ENCODE measurements at places on chromosomes 5 and 9.
A peak's percentile ranks its signal among the peaks of the same experiment; 100 is the strongest.

- no peak for DNase-seq
Observed at GRCh38 chr5:103927739-103928138, 365.1 kb upstream of the NUDT12 start.

DNA sequence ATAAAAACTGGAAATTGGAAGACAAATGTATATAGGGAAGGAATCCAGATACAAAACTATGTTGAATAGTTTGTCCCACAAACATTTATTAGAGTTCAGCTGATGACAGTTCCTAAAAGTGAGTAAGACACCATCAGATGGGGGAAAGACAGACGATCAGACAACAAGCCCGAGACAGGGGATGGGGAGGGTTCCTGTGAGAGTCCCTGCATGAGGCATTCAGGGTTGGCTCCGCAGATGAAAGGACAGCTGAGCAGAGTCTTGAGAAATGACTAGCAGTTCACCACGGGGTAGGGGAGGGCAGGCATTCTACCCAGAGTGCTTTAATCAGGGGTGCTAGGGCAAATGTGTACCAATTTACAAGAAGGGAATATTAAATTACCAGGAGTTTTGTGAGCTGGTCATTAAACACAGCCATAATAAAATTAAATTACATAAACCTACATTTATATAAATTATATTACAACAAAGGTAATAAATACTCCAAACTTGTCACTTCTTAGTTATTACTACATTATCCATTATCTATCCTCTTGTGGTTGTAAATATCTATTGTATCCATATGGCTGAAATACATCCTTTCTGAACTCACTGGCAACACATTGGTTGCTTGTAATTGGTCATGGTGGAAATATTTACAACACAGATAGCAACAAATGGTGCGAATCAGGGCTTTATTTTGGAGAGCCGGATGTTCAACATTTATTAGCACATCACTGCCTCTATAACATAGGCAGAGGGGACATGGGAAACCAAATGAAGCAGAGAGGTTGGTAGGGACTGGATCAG lies 27.8 kb downstream of the TNFSF15 start:
- DNase-seq: no peak

DNA sequence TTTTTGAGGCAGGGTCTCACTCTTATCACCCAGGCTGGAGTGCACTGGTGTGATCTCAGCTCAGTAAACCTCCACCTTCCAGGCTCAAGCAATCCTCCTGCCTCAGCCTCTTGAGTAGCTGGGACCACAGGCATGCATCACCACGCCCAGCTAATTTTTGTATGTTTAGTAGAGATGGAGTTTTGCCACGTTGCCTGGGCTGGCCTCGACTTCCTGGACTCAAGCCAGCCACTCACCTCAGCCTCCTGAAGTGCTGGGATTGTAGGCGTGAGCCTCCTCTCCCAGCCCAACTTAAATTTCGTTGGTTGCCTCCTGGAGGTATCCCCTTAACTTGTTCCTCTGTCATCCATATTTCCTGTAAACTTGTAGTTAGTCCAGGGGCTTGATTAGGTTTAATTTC lies 47.2 kb downstream of the RAB24 start:
- DNase-seq: no peak

DNA sequence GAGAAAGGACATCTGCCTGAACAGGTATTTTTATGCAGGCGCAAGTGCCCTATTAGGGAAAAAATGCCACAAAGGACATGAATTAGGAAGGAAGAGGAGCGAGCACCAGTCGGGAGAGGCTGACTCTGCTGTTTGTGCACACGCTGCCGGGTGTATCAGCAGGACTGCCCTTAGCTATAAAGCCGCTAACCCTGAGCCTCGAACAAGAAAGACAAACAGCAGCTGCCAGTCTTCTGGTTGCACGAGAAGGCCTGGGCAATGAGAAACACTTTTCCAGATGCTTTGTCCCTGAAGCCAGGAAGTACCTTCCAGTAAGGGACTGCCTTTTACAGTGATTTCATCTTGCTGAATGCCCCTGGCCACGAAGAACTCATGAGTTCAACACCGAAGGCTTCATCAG lies 12.6 kb downstream of the QSOX2 start:
- DNase-seq: no peak

GRCh38 chr5:83204651-83205050 lies 127.3 kb downstream of the XRCC4 start:
- DNase-seq: no peak

GRCh38 chr5:175162036-175162435 lies 281.9 kb downstream of the DRD1 start:
- no peak for DNase-seq

DNA sequence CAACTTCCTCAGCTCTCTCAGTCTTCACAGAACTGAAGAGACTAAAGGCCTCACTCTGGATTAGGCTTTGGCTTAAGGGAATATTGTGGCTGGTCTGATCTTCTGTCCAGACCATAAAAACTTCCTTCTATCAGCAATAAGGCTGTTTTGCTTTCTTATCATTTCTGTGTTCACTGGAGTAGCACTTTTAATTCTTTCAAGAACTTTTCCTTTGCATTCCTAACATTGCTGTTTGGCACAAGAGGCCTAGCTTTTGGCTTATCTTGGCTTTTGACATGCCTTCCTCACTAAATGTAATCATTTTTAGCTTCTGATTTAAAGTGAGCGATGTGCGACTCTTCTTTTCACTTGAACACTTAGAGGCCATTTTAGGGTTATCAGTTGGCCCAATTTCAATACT lies 88.7 kb upstream of the ACOT12 start:
- DNase-seq: no peak

DNA sequence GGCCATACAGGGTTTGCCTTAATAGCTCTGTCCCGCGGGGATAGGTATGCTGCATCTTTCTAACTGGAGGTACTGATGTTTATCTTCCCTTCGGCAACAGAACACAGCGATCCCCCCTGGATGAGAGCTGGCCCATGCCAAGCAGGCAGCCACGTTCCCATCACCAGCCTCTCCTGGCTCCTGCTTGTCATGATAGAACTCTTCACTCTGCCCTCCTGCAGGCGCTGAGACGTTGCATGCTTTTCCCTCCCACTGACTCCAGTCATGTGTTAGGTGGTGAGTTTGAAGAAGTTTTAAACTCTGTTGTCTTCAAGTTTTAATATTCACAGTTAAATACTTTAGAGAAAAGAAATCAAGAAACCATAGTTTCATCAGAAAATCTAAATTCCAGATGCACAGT lies 60.0 kb downstream of the MED27 start:
- DNase-seq: no peak

GRCh38 chr5:1552521-1553255 lies 28.9 kb upstream of the LPCAT1 start:
- peak; percentile 87 for DNase-seq

GRCh38 chr5:23506329-23507236 lies 826 bp upstream of the PRDM9 start:
- DNase-seq: peak; percentile 77

- no peak for DNase-seq
Observed at GRCh38 chr5:136638084-136638483, 272.7 kb upstream of the TRPC7 start.

DNA sequence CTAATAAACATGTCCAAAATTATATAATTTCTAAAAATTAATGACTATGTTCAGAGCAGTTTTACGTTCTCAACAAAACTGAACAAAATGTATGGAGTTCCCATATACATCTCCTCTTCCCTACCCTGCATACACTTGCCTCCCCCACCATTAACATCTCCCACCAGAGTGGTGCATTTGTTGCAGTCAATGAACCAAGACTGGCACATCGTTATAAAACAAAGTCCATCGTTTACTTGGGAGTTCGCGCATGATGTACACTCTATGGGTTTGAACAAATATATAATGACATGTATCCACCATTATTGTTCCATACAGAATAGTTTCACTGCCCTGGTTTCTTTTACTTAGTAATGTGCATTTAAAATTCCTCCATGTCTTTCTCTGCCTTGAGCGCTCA lies 130.1 kb downstream of the APBA1 start:
- no peak for DNase-seq

DNA sequence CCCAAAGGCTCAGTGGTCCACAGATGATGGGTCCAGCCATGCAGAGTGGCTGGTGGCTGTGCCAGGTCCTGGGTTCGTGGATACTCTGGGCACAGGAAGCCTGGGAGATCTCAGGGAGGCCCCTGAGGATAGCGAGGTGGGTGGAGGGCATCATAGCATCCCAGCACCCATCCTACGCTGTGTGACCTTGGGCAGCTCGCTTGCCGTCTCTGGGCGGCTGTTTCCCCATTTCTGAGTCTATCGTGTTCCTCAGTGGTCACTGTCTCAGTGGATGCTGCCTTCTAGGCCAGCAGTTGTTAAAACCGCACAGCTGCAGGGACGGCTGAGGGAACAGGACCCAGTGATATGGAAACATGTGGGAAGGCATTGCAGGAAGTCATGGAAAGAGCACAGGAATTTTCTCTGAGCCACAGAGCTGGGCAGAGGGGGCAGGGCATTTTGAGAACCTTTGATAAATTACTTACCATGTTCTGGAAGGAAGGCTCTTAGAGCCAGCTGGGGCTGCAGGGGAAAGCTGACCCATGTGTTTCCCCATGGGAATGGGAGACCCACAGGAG lies 86.4 kb upstream of the COL5A1 start:
- no peak for DNase-seq

- no peak for DNase-seq
Observed at GRCh38 chr9:115099901-115100300, 18.1 kb downstream of the TNC start.

GRCh38 chr5:130836729-130837649 lies 328.1 kb downstream of the HINT1 start:
- DNase-seq: no peak

DNA sequence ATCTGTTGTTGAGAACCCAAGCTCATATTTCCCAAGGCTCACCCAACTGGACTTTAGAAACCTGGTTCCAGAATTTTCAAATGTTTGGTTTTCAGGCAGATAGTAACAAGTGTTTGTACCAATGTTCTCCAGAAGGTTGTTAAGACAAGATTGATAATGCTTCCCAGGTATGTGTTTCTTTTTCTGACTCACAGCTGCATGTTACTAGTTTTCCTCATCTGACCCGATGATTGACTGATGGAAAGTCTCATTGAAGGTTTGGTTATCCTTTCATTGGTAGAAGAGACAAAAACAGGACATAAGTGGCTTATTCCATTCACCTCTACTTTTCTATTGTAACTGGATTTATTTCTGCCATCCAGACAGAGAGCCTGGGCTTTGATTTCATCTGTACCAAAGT lies 10.4 kb downstream of the BASP1 start:
- DNase-seq: no peak
